Activated CD4-positive, alpha-beta memory T cell treated with anti-CD3 and anti-CD28 coated beads, Interleukin-2, amount 10 ng/mL, durations not matched to agents 7 days and 5 days (primary cell): ENCODE measurements at places on chromosomes 13 and 19. TPM values are rescaled to one million over a fixed set of nuclear protein-coding genes. Genes with fewer than 3 reads are reported as not detected.

DNA sequence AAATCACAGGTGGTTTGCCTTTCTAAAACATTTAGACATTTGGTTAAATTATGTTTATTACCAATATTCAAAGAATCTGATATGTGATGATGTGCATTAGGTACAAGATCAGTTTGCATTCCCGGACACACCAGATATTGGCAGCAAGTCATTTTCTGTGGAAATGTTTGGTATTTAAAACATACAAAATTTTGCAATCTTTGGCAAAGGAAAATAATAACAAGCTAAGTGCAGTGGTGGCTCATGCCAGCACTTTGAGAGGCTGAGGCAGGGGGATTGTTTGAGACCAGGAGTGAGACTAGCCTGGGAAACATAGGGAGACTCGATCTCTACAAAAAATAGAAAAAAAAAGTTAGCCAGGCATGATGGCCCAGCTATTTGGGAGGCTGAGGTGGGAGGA, 29.1 kb upstream of the TSC22D1 start:
- H3K4me1 ChIP-seq = no peaks in the 10 kb centered on the region
- no peak for DNase-seq
- H3K27ac ChIP-seq = no peak overlapping the region
- H3K36me3 ChIP-seq = no peaks in the 10 kb centered on the region

GRCh38 chr19:4800591-4801081, 9.1 kb downstream of the FEM1A start:
- no peak overlapping the region for H3K27ac ChIP-seq
- no peaks in the 10 kb centered on the region for H3K27me3 ChIP-seq

DNA sequence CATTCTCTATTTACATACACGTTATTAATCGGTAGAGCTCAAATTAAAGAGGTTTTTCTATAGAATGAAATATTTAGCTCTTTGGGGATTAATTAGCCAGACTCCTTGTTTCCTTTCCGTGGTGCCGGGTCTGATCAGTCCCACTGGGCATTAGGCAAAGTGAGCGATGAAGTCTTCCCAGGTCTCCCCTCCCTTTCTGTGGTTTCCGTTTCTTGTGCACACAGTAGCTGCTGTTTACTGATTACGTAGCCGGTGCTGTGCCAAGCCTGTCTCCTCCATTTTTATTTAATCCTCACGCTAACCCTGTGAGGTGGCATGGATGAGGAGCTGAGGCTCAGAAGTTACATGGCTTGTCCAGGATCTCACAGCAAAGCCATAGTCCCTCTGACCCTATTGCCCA, 9.0 kb downstream of the SLC25A15 start:
- peak overlapping the region; percentile 24 for H3K4me3 ChIP-seq
- DNase-seq = peak; percentile 20
- peak overlapping the region; percentile 74 for H3K27ac ChIP-seq
- no peaks in the 10 kb centered on the region for H3K27me3 ChIP-seq

The CAMSAP3 gene
- 0.33 TPM for total RNA-seq

- H3K27ac ChIP-seq = no peak overlapping the region
- H3K27me3 ChIP-seq = no peaks in the 10 kb centered on the region
- DNase-seq = no peak
- H3K4me3 ChIP-seq = no peak overlapping the region
- H3K36me3 ChIP-seq = peaks cover 15% of the 10 kb centered on the region
Measured at GRCh38 chr19:6253954-6254733, 25.6 kb downstream of the MLLT1 start.

The NRTN gene
- 0.20 TPM for total RNA-seq

GRCh38 chr13:33256148-33256840, 29.3 kb downstream of the STARD13 start:
- DNase-seq = no peak
- no peaks in the 10 kb centered on the region for H3K36me3 ChIP-seq
- H3K4me1 ChIP-seq = no peaks in the 10 kb centered on the region
- peaks cover 2% of the 10 kb centered on the region for H3K27me3 ChIP-seq
- H3K27ac ChIP-seq = no peak overlapping the region

The COX7A1 gene
- total RNA-seq = not detected

DNA sequence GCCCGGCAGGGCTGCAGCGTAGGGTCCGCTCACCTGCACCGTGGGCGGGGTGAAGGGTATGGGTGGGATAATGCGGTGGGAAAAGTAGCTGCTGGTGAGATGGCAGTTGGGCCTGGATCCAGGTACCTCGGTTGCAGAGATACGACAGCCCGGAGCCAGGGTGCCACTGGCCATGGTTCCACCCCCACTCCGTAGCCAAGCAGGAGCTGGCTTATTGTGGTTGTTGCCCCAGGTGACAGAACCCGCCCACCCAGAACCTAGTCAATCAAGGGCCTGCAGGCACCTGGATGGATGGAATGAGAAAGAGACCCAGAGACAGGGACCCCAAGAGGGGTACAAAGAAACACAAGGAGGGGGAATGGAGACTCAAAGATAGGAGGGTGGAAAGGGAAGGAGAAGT, 3.5 kb upstream of the LHB start:
- no peak overlapping the region for H3K27ac ChIP-seq
- H3K4me3 ChIP-seq = no peak overlapping the region
- peaks cover 3% of the 10 kb centered on the region for H3K36me3 ChIP-seq
- peaks cover 9% of the 10 kb centered on the region for H3K27me3 ChIP-seq
- no peak for DNase-seq

GRCh38 chr13:111537843-111538499, 217.5 kb downstream of the TEX29 start:
- no peaks in the 10 kb centered on the region for H3K36me3 ChIP-seq
- H3K27ac ChIP-seq = no peak overlapping the region
- no peaks in the 10 kb centered on the region for H3K4me1 ChIP-seq
- peaks cover 33% of the 10 kb centered on the region for H3K27me3 ChIP-seq
- H3K4me3 ChIP-seq = no peak overlapping the region

The CEACAM20 gene
- total RNA-seq = not detected

DNA sequence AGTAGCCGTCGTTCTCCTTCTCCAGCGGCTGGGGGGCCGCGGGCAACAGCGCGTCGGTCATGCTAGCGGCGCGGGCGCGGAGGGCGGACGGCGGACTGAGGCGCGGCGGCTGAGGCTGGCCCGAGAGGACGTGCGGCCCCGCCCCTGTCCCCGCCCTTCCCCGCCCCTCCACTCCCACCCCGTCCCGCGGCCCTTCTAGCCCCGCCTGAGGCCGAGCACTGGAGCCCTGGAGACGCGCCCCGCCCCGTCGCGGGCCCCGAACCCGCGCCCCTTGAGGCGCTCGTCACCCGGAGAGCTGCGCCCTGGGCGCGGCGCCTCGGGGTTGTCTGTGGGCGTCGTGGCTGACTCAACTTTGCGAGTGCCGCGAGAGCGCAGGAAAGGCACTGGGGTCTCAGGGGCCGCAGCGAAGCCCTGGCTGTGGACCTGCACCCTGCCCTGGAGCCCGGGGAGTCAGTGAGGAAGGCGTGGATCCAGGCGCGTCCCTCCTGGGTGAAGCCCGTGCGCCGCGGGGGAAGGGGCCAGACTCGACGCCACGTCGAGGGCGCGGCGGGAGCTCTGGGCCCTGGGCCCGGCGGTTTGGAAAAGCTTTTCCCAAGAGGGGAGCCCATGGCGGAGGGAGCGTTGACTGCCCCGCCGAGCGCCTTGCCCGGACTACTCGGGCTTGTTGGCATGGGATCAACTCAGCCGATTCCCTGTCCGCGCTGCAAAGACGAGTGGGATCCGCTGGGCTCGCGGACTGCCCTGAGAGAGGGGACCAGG, at the start of gene RHPN2:
Gene RHPN2 (minus strand): TSS at position 97 of the 759 bp plus-strand sequence. CDS start 36 bp downstream, at position 61.
- no peaks in the 10 kb centered on the region for H3K36me3 ChIP-seq
- peak within 1 kb of the TSS; percentile 55 for H3K4me3 ChIP-seq
- peaks cover 6% of the 10 kb centered on the region for H3K4me1 ChIP-seq
- no peak within 1 kb of the TSS for H3K27ac ChIP-seq
- peak; percentile 56 for DNase-seq

- H3K36me3 ChIP-seq = no peaks in the 10 kb centered on the region
- no peak overlapping the region for H3K27ac ChIP-seq
- H3K4me3 ChIP-seq = no peak overlapping the region
- no peak for DNase-seq
- H3K27me3 ChIP-seq = no peaks in the 10 kb centered on the region
Measured at GRCh38 chr13:56201834-56202233, 938.9 kb upstream of the PRR20A start.
